Spinal cord (tissue), 10 donors: ENCODE measurements at places on chromosomes 2 and 18. TPM values are rescaled to one million over a fixed set of nuclear protein-coding genes. Genes with fewer than 3 reads are reported as not detected.
A peak's percentile ranks its signal among the peaks of the same experiment; 100 is the strongest.

DNA sequence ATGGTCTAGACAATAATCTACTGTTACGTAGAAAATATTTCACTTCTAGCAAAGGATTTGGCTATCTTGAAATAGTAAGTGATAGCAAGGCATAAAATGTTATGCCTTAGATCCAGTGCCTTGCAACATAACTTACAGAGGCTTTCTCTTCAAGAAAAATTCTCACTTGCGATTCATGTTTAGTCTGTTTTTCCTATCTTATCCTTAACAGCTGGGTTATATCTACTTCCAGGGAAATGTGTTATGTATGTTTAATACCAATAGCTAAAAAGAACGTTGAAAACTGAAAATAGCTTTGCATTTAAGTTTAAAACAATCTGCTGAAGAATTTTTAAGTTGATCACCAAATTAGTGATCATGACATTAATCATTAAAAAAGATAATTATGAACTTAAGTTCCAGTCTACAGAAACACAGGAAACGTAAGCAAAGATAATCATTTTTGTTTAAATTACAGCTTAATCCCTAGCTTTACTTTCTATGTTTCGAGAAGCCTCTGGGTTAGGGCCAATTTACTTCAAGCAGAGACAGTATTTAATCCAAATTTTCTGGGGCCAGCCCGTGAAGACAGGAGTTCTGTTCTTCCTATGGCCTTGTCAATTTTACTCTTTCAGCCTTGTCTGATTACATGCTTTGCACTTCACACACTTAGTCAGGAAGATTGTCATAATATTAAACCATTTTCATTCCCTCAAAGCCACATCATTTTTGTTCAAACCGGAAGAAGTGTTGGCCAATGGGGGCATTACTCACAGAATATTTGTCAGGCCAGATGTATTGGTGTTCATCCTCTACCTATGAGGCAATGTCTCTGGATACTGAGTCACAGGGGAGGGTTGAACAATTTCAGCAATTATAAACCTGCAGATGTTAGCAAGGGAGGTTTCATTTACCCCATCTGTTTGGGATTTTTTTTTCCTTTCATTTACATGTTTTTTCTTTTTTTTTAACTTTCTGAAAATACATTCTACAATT, 1132.9 kb upstream of the ZEB2 start:
- H3K4me1 ChIP-seq = no peaks in the 10 kb centered on the region
- H3K27ac ChIP-seq = no peak overlapping the region
- H3K27me3 ChIP-seq = no peaks in the 10 kb centered on the region
- DNase-seq = no peak
- H3K36me3 ChIP-seq = no peaks in the 10 kb centered on the region

DNA sequence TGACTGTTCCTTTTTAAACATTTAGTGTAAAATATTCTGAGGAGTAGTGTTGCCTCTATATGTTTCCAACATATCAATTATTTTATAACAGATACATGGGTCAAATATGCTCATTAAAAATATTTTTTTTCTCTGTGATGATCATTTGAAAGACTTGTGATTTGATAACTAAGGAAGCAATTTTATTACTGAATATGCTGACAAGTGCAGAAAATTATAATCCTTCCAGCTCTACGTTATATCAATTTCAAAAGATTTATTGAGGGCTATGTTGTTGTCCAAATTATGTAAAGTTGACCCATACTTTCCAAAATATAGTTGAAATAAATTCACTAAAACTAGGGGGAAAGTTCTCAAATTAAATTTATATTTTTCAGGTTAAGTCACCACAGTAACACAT, 290.6 kb downstream of the NYAP2 start:
- no peaks in the 10 kb centered on the region for H3K36me3 ChIP-seq
- no peaks in the 10 kb centered on the region for H3K4me1 ChIP-seq
- DNase-seq = no peak
- no peaks in the 10 kb centered on the region for H3K27me3 ChIP-seq

DNA sequence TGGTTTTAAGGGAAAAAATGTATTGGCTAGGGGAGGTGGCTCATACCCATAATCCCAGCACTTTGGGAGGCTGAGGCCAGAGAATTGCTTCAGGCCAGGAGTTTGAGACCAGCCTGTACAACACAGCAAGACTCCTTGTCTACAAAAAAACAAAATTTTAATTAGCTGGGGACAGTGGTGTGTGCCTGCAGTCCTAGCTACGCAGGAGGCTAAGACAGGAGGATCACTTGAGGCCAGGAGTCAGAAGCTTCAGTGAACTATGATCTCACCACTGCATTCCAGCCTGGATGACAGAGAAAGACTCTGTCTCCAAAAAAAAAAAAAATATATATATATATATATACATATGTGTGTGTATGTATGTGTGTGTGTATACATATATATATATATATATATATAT, 18.5 kb downstream of the CCDC88A start:
- DNase-seq = no peak
- H3K27me3 ChIP-seq = no peaks in the 10 kb centered on the region
- H3K4me3 ChIP-seq = no peak overlapping the region
- H3K36me3 ChIP-seq = peaks cover 15% of the 10 kb centered on the region
- no peak overlapping the region for H3K27ac ChIP-seq
- no peaks in the 10 kb centered on the region for H3K4me1 ChIP-seq

SFXN5 gene
- 26.0 TPM for total RNA-seq

- no peaks in the 10 kb centered on the region for H3K36me3 ChIP-seq
- H3K4me3 ChIP-seq = peak overlapping the region; percentile 48
- peaks cover 7% of the 10 kb centered on the region for H3K27me3 ChIP-seq
- peaks cover 12% of the 10 kb centered on the region for H3K4me1 ChIP-seq
These were observed 14.1 kb upstream of the EML6 start for GRCh38 chr2:54709336-54709809.

IL36B gene
- not detected for total RNA-seq

FAP gene
- total RNA-seq = 23.2 TPM

DNA sequence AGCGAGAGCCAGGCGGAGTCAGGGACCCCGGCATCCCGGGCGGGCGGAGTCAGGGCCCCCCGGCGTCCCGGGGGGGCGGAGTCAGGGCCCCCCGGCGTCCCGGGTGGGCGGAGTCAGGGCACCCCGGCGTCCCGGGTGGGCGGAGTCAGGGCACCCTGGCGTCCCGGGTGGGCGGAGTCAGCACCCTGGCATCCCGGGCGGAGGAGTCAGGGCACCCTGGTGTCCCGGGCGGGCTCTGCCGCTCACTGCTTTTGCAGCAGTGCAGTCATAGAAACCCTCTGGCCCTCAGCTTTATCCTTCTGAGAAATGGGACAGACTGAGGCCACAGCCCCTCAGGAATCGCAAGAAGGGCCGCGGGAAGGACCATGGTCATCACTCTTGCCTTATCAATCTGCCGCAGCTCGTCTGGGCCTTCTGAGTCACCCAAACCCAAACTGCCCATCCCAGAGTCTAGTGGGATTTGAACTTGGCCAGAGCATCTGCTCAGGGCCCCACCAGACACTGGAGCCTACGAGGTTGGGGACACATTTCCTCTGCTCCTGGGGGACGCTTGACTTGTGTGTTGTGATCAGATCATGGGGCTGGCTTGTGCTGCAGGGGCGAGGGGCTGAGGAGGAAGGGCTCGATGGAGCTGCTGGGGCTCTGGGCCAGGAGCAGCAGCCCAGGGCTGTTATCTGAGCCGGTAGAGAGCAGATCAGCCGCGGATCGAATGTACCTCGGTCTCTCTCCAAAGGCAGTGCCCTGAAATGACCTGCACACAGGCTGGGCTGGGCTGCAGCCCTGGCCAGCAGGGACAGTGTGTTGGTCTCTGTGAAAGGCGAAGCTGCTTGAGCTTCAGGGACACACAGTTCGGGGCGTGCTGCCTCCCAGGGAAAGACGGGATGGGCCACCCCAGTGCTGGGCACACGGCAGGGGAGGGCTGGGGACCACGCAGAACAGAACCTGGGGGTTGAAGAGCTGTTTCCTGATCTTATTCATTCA, 290.1 kb upstream of the HDAC4 start:
- H3K27me3 ChIP-seq = no peaks in the 10 kb centered on the region
- H3K4me3 ChIP-seq = no peak overlapping the region
- H3K36me3 ChIP-seq = no peaks in the 10 kb centered on the region
- DNase-seq = no peak

DNA sequence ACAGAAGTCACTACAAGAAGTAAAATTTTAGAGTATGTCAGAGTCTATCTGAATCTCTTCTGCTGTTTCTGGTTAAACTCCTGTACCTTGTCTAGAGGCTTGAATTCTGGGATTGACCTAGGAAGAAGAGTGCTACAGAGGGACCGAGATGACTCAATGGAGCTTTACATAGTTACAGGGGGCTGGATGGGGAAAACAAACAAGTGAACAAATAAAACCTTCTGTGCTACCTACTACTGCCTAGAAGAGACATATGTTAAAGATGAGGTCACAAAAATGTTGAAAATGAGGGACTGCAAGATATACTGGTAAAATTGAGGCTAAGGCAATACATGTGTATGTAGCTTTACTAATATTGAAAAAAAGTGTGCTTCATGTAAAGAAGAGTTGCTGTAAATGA, 265.4 kb upstream of the TFPI start:
- no peaks in the 10 kb centered on the region for H3K4me1 ChIP-seq
- H3K27ac ChIP-seq = no peak overlapping the region
- no peak overlapping the region for H3K4me3 ChIP-seq
- H3K27me3 ChIP-seq = no peaks in the 10 kb centered on the region
- H3K36me3 ChIP-seq = no peaks in the 10 kb centered on the region

GRCh38 chr2:209905691-209906090, 96.7 kb upstream of the RPE start:
- no peak overlapping the region for H3K27ac ChIP-seq
- DNase-seq = no peak
- no peak overlapping the region for H3K4me3 ChIP-seq
- H3K4me1 ChIP-seq = no peaks in the 10 kb centered on the region

GREB1L gene
- 13.8 TPM for total RNA-seq

GRCh38 chr2:156800781-156801361, 364.7 kb downstream of the GPD2 start:
- no peak for DNase-seq
- no peaks in the 10 kb centered on the region for H3K27me3 ChIP-seq
- H3K4me3 ChIP-seq = peak overlapping the region; percentile 1
- no peaks in the 10 kb centered on the region for H3K36me3 ChIP-seq
- no peak overlapping the region for H3K27ac ChIP-seq

PAIP2B gene
- 42.3 TPM for total RNA-seq

DNA sequence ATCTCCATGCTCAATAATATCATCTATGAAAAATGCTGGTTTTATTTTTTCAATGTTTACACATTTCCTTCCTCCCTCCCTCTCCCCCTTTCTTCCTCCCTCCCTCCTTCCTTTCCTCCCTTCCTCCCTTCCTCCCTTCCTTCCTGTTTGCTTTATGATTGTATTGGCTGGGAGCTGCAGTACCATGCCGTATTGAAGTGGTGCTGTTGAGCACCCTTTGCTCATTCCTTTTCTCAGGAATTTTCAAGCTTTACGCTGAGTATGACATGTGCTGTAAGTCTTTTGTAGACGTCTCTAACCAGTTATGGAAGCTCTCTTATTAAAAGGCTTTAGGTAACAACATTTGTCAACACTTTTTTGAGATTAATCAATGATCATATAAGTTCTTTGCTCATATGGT, 100.4 kb downstream of the SNTG2 start:
- no peak overlapping the region for H3K4me3 ChIP-seq
- no peaks in the 10 kb centered on the region for H3K4me1 ChIP-seq
- no peak for DNase-seq
- no peak overlapping the region for H3K27ac ChIP-seq
- no peaks in the 10 kb centered on the region for H3K27me3 ChIP-seq

FOXD4L1 gene
- total RNA-seq = 0.17 TPM

DNA sequence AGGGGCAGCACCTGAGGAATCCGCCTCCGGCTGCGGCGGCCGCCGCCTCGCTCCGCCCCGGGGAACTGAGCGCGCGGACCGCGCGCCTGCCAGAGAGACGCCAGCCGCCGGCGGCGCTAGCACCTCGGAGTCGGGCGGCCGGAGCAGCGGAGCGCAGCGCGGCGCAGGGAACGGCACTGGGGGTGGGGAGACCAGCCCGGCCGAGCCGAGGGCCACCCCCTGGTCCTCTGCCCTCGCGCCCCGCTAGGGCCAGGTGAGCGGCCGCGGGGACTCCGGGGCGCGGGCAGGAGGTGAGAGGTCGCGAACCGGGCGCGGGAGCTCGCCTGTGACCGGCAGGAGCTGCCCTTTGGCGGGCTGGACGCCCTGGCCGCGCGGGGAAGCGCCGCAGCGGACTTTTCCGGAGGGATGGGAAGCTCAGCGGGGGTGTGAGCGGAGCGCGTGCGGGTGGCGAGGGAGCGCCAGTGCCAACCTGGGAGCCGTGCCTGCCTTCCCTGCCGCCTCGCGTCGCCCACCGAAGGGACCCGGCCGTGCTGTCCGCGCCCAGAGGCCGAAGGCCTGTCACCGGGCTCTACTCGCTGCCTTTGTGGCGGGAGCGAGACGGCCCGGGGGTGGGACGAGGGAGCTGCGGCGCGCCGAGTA, at the start of gene GREB1L:
Gene GREB1L, plus strand, starts transcription at position 92 of the 639 bp plus-strand sequence. CDS start 141,287 bp downstream, outside the sequence.
- peaks cover 18% of the 10 kb centered on the region for H3K4me1 ChIP-seq
- H3K27ac ChIP-seq = no peak within 1 kb of the TSS
- no peaks in the 10 kb centered on the region for H3K36me3 ChIP-seq
- peaks cover 13% of the 10 kb centered on the region for H3K27me3 ChIP-seq

DNA sequence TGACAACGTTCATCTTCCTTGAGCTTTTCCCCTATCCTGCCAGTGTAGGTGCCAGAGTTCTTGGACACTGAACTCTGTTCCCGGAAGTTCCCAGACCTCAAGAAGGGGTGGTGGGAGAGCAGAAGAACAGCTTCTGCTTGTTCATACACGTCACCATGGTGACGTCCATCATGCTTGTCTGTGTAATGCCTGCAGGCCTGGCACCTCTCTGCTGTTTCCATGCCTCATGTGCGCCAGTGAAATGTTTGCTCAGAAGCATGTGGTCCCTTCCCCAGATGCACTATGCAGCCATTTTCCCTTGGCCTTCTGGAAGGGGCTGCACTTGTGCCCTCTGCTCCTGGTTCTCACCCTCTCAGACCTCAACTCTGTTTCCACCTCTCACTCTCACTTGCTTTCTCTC, 210.8 kb upstream of the NABP1 start:
- no peak overlapping the region for H3K4me3 ChIP-seq
- no peaks in the 10 kb centered on the region for H3K27me3 ChIP-seq
- DNase-seq = no peak

DNA sequence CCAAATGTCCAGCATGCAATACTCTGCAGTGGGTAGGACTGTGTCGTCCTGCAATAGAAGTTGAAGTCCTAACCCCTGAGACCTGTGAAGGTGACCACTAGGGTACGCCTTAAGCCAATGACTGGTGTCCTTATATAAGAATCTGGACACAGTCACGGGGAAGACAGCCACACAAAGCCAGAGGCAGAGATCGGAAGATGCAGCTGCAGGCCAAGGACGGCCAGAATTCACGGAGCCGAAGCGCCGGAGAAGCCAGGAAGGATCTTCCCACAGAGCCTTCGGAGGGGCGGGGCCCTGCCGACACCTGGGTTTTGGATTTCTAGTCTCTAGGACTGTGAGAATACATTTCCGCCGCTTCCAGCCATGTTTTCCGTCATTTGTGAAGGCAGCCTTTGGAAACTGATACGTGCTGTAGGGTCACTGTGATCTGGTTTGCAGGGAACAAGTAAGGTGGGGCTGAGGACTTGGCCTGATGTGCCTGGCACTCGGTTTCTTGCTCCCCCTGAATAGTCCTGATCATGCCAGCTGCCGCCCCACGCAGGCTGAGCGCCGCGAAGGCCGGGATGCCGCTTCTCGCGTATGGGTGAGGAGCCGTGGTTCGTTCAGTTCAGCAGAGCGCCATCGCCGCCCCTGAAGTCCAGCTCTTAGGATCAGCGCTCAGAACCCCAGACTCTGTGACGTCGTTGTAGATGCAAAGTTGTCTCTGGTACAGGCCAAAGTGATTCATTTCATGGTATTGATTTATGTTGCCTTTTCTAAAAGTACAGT, 38.7 kb downstream of the PTGR3 start:
- no peaks in the 10 kb centered on the region for H3K36me3 ChIP-seq
- H3K27me3 ChIP-seq = no peaks in the 10 kb centered on the region
- H3K27ac ChIP-seq = no peak overlapping the region
- H3K4me3 ChIP-seq = no peak overlapping the region

RUFY4 gene
- total RNA-seq = 0.10 TPM
